NCI-H2171 (cell line): ENCODE measurements at places on chromosomes 2 and 18.

GRCh38 chr2:29055601-29056000 is 18.7 kb downstream of the PCARE start:
- no peak for DNase-seq

DNA sequence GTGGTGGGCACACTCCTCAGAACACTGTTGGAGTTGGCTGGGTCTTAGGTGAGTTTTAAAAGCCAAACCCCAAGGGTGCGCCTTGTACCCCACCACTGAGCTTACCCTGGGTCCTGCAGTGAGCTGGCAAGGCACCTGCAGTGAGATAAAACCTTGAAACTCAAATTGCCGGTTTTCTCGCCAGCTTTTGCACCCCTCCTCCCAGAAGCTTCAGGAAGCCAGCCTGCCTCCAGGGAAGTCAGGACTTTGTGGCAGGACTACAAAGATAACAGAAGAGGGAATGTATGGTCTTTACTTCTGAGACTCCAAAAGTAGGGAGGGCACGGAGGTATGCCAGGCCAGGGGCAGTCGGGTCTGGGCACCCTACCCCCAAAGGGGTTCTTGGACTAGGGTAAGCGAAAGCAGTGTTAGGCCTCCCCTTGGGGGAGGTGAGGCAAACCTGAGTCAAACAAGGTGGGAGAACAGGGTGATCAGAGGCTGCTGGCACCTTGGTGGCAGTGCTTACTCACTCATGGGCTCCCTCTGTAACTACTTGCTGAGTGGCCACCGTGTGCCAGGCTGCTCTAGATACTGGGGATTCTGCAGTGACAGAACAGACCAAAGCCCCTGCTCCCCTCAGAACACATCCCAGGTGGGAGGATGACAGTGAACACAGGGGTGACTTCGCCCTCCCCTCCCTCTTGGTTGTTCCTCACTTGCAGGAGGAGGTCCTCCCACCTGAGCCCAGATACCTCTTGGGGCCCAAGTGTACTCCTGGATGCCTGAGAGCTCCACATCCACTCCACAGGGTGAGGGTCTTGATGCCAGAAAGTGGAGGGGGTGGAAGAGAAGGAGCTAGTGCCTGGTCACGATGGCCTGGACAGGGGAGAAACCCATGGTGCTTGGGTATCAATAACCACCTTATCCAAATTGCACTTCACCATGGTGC is 69.3 kb upstream of the RGPD5 start:
- DNase-seq, result no peak

- peak; percentile 21 for DNase-seq
These were observed 9.7 kb downstream of the OXER1 start for GRCh38 chr2:42754021-42754775.

DNA sequence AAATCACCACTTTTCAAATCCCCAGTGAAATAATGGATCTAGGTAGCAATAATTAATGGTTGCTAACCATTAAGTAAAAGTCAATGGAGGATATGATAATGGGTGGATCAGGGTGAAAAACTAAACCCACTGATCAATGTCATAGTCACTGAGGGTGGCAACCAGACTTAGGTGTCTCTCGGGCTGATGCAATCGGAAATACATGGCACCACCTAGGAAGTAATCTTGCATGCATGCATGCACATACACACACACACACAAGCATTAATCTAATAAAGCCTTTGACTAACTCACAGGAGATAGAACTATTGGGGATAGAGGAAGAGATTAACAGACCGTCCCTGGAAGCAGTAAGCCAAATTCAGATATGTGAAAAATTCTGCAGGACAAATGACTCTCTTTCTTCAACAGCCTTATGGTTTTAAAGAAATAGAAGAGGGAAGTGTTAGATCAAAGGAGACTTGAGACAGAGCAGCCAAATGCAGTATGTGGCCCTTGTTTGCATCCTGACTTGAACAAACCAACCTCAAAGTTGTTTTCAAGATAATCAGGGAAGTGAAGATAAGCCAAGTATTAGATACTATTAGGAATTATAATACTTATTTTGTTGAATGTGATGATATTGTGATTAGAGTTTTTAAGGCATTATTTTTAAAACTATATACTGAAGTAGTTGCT is 186.0 kb upstream of the RMP24 start:
- no peak for DNase-seq

DNA sequence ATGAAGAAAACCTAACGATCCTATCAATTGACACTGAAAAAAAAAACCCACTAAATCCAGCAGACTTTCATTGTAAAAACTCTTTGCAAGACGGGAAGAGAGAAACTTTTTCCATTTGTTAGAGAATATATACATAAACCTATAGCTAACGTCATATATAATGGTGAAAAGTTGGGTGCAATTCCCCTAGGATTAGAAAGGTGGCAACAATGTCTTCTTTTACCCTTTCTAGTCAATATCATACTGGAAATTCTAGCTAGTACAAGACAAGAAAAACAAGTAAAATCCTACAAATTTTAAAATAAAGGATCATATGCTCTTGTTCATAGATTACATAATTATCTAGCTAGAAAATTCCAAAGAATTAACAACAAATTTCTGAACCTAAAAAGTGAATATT is 1596.5 kb upstream of the LRRTM1 start:
- DNase-seq, result no peak

DNA sequence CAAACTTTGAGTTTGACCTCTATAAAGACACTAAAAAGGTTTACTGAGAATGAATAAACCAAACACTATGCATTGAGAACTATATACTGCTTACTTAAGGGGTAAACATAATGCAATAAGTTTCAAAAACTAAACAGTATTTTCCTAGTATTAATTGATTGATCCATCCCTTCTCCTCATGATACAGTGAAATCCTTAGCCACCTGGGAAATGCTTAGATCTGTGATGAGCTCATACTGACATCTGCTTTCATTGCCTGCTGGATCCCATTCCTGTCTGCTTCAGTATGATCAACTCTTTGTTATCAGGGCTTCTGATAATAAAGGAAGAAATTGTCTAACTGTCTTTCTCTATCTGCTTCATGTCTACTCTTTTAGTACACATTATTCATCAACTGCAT is 74.9 kb upstream of the UBE2E3 start:
- peak; percentile 32 for DNase-seq

DNA sequence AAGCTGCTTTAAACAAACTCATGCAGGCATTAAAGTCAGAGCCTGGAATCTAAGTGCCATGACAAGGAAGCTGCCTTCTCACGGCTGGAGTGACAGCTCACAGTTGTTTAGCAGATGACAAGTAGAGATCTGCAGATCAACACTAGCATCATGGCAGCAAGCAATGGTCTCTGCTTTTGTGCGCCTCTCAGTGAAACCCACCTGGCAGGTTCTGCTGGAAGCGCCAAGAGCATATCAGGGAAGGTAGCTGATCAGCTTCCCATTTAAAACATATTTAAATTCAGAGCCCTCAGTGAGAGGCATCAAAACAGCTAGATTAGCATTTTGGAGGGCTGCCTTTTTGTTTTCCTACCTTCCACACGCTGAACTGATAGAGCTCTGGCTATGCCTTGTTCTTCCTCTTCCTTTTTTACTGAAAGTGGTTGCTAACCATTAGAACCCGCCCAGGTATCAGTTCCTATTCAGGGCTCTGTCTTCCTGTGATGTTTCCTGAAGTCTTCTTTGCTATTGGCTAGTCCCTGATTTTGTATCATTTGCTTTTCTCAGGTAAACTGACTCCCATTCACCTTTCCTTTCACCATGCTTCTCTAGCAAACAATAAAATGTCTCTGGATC is 70.8 kb downstream of the TMEM200C start:
- DNase-seq, result no peak

- no peak for DNase-seq
These were observed 99.7 kb upstream of the CYRIA start for GRCh38 chr2:16765356-16765755.

- no peak for DNase-seq
These were observed 229.5 kb downstream of the CNTNAP5 start for GRCh38 chr2:124254621-124255020.

GRCh38 chr18:32884543-32884942 is 111.7 kb upstream of the KLHL14 start:
- no peak for DNase-seq

DNA sequence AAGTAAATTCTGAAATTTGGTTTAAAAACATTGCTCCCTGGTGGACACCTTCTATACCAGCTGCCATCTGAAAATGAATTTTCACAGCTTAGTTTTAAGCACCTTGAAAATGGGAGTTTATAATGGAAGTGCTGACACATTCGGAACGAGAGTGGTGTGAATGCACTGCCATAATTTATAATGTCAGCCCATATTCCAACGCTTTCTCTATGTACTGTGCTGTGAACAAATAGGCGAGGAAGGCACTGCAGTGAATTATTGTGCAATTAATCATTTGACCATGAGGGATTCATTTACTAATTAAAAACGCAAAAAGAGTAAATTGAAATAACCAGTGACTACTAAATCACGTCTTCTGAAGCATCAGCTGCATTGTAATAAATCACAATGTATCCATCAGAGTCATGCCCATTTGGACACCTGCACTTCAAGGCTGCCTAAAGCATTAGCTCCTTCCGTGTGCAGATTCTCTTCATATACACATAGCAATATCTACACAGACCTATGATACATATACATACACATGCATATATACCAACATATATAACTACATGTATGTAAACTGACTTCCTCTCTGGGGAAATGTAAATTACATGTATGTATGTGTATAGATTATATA is 699.8 kb downstream of the GALR1 start:
- DNase-seq, result no peak

- DNase-seq, result no peak
These were observed 634 bp upstream of the MSGN1 start for GRCh38 chr2:17815468-17816184.

- DNase-seq, result no peak
These were observed 367.0 kb upstream of the FANCL start for GRCh38 chr2:58608146-58608545.

- no peak for DNase-seq
These were observed 448.7 kb downstream of the EPHA4 start for GRCh38 chr2:221123396-221123795.

DNA sequence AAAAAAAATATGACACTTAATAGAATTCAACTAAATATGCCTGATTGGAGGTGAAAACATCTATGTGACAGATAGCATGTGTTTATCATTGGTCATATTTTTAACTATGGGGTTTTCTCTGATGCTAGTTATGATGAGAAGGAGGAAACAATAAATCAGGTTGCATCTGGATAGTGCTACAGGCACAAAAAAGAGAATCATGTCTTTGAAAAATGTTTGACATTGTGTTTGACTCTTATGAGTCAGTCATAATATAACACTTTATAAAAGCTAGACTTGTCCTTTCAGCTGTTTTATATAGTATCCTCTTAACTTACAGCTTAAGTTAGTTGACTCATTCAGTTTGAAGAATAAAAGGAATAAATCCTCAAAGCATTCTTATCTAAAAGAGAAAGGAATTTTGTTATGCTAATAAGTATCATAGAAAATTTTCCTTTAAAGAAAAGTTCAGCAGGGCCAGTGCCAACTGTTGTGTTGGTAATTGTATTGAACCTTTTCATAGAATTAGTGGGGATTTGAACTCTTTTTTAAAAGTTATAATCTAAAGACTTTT is 78.4 kb upstream of the UBXN4 start:
- DNase-seq, result no peak

DNA sequence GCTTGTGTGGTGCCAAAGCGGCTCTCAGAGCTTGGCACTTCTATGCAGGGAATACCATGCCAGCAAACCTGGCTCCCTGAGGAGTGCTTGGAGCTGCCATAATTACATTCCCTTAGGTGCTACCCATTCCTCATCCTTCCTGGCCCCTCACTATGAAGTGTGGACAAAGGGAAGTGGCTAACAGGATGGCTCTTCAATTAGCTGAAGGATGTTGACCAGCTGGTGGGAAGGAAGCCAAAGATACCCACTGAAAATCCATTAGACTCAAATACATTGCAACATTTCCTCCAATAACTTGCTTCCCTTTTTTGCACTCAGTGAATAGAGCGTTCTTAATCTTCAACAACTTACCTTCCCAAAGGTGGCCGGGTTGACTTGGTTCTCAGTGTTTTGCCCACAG is 8.5 kb downstream of the RFX8 start:
- DNase-seq, result no peak

- no peak for DNase-seq
These were observed 101.9 kb downstream of the CTIF start for GRCh38 chr18:48640566-48641270.

GRCh38 chr2:217396165-217396564 is 536.3 kb upstream of the TNP1 start:
- DNase-seq, result no peak

GRCh38 chr2:203670939-203671338 is 35.5 kb upstream of the CD28 start:
- DNase-seq, result no peak

- DNase-seq, result no peak
These were observed 209.0 kb upstream of the COPS8 start for GRCh38 chr2:236876642-236877041.

GRCh38 chr2:191831410-191831994 is 15.4 kb downstream of the CAVIN2 start:
- no peak for DNase-seq

GRCh38 chr2:19837235-19837766 is 64.5 kb downstream of the TTC32 start:
- peak; percentile 4 for DNase-seq

DNA sequence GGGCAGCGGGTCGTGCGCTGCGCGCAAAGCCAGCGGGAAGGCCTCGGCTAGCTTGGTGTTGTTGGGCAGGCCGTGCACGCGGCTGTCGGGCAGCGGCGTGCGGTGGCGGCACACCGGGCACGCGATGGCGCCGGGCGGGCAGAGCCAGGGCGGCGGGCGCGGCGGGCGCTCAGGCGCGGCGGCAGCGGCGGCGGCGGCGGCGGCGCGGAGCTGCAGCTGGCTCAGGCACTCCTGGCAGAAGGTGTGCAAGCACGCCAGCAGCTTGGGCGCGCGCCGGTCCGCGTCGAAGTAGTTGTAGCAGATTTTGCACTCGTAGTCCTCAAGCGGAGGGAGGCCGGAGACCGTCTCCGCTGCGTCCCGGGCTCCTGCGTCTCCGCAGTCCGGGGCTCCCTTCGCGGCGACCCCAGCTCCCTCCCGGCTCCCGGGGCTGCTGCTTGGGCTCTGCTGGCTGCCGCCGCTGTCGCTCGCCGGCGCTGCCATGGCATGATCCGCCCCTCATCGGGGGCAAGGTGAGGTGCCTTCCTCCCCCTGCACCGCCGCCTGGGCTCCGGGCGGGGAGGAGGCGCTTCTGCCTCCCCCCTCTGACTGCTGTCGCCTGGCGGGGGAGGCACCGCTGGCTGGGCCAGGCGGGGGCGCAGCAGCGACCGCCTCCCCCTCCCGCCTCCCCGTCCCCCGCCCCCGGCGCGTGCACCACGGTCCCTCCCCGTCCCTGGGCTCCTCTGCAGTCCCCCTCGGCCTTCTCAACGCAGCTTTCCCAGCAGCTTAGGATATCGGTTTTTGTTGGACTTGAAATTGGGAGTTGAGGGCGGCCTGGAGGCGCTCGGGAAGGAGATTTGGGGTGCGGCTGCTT is 21.0 kb upstream of the PAX3 start:
- peak; percentile 68 for DNase-seq

- peak; percentile 20 for DNase-seq
These were observed 6.2 kb upstream of the TMEM87B start for GRCh38 chr2:112048887-112049286.
